HFFc6 (cell line): ENCODE measurements at places on chromosomes 12 and 14. TPM values are rescaled to one million over a fixed set of nuclear protein-coding genes. Genes with fewer than 3 reads are reported as not detected.

GRCh38 chr14:106129274-106129673 lies 602.9 kb downstream of the TMEM121 start:
- DNase-seq = no peak

DNA sequence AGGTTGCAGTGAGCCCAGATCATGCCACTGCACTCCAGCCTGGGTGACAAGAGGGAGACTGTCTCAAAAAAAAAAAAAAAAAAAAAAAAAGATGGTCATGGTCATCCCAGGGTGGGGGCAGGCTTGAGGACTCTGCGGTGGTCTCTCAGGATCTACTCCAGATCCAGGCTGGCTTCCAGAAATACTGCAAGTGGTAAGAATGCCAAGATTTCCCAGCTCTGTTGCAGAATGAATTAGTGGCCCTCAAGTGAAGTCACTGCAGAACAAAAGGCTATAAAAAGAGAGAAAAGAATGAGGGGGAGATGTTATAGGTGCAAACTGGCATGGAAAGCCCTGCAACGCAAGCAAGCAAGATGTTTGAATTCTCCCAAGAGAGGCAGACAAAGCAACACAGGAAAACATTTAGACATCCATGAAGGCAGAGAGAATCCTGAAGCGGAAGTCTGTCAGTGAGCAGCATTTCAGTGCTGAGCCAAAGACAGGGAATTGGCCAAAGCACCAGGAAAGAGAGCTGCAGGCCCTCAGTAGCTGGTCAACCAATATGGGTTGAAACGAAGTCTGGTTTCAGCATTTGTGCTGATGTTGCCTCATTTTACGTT lies 31.9 kb upstream of the ETFBKMT start:
- no peak for DNase-seq

Gene EFS
- 9.5 to 12.5 TPM (median 11.0 TPM) in 3 replicates for total RNA-seq

Gene LMNTD1
- total RNA-seq = 0.60 to 1.3 TPM (median 0.66 TPM) in 3 replicates

DNA sequence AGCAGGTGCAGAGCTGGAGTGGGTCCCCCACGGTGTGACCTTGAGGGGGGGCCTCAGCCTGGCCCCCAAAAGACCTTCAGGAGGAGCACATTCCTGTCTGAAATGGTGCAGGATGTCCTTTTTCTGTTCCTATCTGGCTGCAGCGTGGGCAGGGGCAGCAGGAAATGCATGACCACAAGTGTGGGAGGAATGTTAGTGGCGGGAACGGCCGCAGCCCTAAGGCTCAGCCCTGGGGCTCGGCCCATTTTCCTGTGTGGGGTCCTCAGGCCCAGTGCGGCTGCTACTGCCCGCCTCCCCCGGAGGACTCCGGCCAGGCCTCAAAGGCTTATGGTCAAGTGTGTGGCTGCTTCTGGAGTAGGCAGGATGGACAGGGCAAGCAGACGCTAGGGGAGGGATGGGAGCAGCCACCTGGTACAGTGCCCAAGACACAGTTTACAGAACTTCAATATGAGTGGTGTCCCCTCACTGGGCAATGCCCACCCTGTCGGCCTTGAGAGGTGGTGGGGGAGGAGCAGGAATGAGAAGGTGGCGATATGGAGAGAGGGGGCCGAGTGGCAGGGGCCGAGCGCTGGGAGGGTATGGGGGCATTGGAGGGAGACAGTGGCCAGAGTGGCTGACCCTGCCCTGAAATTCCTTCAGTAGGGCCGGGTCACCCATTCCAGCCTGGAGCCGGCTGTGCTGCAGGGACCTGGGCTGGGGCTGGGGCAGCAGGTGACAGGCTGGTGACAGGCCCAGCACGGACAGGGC lies 137.4 kb downstream of the CALM1 start:
- DNase-seq = no peak

GRCh38 chr12:41049033-41049432 lies 139.1 kb upstream of the PDZRN4 start:
- no peak for DNase-seq

DNA sequence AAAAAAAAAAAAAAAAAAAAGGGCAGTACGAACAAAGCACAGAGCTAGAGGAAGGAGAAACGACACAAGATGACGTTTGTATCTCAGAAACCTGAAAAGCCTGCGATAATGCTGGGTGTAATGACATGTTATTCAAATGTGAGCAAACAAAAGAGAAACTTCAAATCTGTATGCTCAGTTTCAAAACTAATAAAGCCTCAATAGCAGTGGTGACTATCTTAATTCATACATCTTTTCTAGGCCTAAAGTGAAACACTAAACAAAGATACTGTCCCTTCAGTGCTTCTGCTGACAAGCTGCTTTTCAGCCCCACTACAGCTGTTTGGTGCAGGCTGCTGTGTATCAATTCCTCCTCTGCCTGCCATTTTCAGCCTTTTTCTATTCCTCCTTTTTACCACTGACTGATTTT lies 15.8 kb downstream of the ITPR2 start:
- no peak for DNase-seq

GRCh38 chr14:23020143-23021128 lies 10.5 kb upstream of the C14orf93 start:
- no peak for DNase-seq

- no peak for DNase-seq
Measured at GRCh38 chr12:27178723-27179399, 65.2 kb upstream of the STK38L start.

DNA sequence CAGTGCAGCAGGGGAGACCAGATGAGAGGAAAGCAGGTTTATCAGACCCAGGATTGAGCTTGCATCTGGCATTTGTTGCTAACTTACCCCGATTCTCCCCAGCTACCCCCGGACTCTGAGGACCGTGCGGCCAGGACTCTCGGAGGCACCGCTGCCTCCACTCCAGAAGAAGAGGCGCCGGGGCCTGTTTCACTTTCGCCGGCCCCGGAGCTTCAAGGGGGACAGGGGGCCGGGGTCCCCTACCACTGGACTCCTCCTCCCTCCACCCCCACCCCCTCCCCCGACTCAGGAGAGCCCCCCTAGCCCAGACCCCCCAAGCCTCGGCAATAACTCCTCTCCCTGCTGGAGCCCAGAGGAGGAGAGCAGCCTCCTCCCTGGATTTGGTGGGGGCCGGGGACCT lies 6.5 kb upstream of the CPNE6 start:
- no peak for DNase-seq
